Skin of body (tissue), 3 donors: ENCODE measurements at places on chromosomes 12 and 14. TPM values are rescaled to one million over a fixed set of nuclear protein-coding genes. Genes with fewer than 3 reads are reported as not detected.

SPRING1 gene
- 9.2 TPM for total RNA-seq

SLC6A15 gene
- total RNA-seq, result 1.2 TPM

KRT82 gene
- 15.8 TPM for total RNA-seq

CARMIL3 gene
- 0.69 TPM for total RNA-seq

KITLG gene
- 34.1 TPM for total RNA-seq
